ENCODE measurements at places on chromosomes 5 and 9.

DNA sequence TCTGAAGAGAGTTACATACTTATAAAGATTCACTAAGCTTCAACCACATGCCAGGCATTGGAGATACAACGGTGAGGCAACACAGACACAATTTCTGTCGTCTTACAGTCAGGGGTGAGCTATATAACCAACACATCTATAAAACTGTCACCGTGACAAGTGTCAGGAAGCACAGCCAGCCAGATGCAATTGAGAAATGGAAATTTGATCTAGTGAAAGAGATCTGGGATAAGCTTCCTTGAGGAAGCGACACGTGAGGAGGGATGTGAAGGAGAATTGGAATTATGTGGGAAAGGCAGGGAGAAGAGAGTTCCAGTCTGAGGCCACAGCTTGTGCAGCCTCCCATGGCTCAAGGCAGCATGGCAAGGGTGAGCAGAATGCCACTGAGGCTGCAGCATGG lies 50.9 kb upstream of the ZNF354B start:
- DNase-seq: no peak

DNA sequence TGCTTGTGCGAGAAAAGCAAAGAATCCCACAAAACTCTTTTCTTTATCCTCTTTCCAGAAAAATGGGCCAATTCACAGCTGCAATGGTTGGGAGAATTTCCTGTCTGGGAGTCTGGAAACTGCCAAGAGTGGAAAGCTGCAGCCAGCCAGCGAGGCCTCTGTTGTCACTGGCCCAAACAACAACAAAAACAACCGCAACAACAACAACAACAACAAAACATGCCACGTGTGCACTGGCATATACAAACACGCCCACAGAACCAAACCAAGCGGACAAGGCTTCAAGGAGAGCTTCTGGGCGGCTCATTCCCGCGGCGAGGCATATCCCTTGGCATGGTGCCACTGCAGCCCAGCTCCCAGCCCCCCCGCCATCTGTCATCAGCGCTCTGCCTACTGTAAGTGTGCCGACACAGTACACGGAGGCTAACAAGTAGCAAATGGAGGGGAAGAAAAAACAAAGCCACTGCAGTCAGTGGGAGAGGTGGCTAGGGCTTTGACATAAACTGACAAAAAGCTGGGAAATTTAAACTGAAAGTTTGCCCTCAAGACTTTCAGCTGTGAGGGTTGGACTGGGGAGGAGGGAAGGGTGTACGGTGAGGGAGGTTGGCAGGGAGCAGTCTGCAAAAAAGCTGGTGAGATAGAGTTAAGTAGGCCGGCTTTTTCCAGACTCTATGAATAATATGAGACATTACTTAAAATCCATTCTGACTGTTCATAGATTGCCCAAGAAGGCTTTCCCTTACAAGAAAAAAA lies 165.0 kb upstream of the ZNF462 start:
- no peak for DNase-seq

DNA sequence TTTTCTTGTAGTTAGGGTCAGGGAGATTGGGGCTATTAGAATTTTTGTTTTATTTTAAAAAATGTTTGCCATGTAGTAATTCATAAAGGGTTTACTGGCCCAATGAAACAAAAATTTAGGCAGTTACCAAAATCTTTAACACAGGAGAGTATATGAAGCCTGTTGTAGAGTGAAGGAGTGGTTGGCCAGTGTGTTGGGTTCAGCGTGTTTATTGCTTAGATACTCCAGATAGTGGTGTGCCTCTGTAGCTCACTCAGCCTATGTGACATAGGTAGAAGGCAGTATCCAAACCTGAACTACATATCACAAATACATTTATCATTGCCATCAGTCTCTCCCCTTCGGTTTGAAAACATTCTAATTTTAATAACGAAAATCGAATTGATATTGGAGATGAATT lies 1.2 kb downstream of the TEK start:
- DNase-seq: no peak

DNA sequence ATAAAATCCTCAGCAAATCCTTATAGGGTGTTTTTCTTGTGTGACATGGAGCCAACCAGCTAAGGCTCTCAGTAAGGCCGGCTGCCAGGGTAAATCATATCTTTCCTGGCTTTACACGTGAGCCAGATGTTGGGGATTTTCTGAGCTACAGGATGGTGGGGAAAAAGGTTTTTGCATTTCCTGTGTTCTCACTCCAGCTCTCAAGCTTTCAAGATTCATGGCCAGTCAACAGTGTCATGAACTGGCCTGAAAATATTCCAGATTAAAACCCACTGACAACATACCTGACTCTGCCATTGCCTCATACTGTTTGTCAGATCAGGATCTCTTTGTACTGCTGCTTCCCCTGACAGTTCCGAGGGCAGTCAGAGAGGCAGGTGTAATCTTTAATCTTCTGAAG lies 306.9 kb downstream of the GLIS3 start:
- no peak for DNase-seq

- no peak for DNase-seq
These were observed 102.9 kb upstream of the LRRTM2 start for GRCh38 chr5:138978080-138978479.

GRCh38 chr9:14306672-14307660 lies 7.0 kb downstream of the NFIB start:
- no peak for DNase-seq

DNA sequence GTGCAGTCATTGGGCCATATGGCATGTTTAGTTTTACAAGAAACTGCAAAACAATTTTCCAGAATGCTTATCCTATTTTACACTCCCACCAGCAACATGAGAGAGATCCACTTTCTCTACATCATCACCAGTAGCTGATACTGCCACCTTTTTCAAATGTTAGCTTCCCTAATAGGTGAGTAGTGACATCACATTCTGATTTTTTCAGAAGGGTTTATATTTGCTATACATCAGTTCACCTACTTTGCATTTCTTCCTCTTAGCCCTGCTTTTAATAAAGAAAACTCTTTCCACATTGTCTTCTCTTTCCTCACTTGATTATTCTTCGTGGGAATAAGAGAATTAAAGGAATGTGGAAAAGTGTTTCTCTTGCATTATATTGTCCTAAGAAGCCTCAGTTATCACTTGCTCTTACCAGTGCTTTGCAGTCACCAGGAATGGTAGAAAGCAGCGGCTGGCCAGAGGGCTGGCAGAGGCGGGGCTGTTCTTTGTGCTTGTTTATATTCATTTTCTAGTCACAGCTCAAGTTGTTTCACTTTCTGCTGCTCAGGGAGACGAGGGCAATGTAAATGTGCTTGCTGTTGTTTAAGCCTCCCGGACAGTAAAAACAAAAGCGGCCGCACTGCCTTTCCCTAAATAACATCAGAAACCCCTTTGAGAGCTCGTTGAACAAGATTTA lies 164.8 kb downstream of the HSD17B3 start:
- no peak for DNase-seq

- DNase-seq: no peak
These were observed 4.6 kb downstream of the RAPGEF6 start for GRCh38 chr5:131630208-131630962.

DNA sequence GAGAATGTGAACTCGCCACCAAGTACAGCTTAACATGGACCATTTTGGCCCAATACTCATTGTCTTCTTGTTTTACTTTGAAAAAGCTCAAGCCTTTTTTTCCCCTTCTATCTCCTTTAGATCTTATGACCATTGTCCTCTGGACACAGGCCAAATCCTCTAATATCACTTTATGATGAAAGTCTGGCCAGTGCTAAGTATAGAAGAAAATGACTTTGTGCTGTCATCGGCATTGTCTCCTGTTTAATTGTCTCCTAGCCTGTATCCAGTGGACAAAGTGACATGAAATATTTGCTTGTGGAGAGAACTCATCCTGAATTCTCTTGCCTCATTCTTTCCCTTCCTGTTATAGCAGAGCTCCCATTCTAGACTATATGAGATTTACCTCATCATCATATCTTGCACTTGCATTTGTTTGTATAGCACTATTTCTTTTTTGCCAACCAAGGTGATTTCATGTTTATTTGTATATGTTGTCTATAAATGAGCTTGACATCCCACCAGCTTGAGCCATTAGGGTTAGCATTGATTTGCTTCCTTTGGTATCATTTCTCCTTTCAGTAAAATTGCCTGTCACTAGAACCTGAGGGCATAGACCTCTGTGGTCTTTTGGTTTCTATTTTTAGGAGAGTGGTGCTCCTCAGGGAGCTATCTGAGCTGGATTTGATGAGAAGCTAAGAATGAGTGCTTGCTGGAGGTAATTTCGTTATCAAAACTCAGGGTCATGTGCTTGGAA lies 18.8 kb upstream of the TNFAIP8 start:
- no peak for DNase-seq

- no peak for DNase-seq
These were observed 70.1 kb downstream of the CWC27 start for GRCh38 chr5:64838803-64839202.

DNA sequence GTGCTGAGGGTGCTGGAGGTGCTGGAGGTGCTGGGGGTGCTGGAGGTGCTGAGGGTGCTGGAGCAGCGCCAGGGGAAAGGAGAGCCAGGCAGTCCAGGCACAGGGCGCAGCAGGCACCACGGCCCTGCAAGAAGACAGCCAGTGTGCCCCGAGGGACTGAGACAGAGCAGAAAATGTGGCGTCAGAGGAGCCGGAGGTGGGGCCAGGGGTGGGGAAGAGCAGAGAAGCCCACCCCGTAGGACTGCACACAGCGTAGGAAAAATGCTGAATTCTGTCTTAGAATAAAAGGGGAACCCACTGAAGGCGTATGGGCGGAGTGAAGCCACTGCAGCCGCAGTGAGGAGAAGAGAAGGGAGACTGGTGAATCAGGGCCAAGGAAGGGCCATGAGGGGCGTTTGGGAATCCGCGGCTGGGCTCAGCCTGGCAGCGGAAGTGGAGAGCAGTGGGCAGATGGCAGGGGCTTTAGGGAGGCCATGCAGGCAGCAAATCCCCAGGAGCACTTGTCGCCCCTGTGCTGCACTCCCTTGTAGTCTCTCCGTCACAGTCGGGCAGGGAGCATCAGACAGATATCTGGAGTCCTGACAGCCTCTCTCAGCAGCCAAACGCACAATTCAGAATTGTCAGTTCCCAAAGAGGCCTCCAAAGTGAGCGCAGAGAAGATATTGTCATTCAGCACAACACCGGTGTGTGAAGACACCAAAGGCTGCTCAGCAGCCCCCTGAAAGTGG lies 35.9 kb upstream of the LECT2 start:
- DNase-seq: no peak

GRCh38 chr9:78150312-78150982 lies 85.4 kb upstream of the CEP78 start:
- DNase-seq: no peak

DNA sequence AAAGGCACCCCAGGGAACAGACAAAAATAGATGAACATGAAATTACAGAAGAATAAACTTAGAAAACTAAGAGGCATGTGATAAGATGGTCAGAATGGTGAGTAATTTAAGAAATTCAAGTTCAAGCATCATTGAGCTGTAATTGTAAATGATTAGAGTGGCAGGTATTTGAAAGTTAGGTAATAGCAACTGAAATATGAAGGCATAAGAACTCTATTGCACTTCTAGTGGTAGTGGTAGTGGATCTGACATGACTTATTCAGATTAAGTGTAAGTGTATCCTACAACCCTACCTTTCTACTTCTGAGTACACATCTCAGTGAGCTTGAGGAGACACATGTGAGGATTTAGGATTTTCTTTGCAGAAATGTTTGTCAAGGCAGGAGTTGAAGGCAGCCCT lies 192.9 kb upstream of the RIOK2 start:
- no peak for DNase-seq

DNA sequence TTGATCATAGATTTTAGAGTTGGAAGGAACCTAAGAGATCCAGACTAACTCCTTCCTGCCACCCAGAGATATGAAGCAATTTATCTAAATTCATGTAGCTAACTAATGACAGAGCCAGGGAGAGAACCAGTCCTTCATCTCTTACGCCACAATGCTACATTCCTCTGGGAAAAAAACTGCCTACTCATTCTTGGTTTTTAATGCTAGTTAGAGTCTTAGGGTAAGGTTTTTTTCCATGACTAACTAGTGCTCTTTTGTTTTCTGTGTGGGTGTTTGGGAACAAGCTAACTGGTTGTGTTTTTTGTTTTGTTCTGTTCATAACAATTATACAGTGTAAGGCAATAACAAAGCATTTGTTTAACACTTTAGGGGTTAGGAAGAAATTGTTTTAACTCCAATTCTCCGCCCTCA lies 52.4 kb downstream of the SLC44A1 start:
- DNase-seq: no peak

GRCh38 chr9:76634356-76635054 lies 129.7 kb upstream of the PCA3 start:
- no peak for DNase-seq

DNA sequence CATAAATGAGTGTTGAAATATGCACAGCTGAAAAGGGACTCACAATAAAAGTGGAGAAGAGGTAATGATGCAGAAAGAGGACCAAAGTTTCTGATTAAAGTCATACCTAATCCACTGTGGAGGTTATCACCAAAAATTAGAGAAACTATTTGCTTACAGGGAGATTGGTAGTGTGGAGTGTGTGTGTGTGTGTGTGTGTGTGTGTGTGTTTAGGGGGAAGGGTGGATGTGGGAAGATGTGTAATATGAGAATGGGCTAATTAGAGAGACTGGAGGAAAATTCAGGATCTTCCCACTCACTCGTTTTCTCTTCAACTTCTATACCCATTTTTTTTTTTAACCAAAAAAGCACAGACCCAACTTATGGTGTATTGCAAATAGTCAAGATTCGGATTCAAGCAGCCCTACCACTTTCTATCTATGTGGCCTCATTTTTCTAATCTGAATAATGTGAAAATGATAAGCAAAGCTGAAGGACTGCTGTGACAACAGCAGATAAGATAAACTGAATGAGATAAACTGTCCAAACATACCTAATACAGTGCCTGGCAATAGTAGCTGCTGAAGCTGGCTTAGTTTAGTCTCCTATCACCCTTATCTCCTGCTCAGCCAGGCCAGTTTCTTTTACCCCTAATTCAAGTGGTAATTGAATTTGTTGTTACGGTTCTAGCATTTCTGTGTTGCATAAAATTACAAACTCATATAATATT lies 501.1 kb downstream of the KDM4C start:
- no peak for DNase-seq

GRCh38 chr9:109934136-109934856 lies 154.3 kb downstream of the PALM2AKAP2 start:
- no peak for DNase-seq

- no peak for DNase-seq
These were observed 2.3 kb downstream of the ICE1 start for GRCh38 chr5:5424736-5425135.

GRCh38 chr9:136784249-136784996 lies 6.7 kb upstream of the TMEM141 start:
- no peak for DNase-seq

- DNase-seq: peak; percentile 69
These were observed 31.4 kb downstream of the AHRR start for GRCh38 chr5:352639-353611.

DNA sequence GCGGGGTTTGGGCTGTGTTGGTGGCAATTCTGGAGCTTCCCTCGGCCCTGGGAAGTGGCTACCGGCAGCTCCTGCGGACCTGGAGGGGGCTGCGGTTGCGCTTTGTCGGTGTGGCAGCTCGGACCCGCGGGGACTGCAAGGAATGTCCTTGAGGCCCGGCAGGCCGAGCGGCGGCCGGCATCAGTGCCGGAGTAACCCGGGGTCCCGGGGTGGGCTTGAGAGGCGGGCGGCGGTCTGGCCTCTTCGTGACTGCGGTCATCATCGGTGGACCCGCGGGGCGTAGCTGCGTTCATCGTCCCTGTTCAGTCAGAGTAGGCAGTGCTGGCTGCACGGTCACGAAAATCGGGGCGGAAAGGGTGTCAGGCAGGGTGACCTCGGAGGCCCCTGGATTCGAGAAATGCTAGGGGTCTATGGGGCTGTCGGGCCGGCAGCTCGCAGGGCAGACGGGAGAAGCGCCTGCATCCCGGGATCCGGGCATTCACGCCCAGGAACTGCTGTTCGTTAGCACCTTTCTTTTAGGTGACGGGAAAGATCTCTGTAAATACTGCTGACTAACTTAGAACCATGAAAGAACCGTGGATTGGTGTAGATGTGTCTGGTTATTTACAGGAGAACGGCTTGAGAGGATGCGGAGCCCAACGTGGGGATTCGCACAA lies 474 bp downstream of the HMGCR start:
- no peak for DNase-seq
